ENCODE measurements at places on chromosomes 6 and 20.

DNA sequence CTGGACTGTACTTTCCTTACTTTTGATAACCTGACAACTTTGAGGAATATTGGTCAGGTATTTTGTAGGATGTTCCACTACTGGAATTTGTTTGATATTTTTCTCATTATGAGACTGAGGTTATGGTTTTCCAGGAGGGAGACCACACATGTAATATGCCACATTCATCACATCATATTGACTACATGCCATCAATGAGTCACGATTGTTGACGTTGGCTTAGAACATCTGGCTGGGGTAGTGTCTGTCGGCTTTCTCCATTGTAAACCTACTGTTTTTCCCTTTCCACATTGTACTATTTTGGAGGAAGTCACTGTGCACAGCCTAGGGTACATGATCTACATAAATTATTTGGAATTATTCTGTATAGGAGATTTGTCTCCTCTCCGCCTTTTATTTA lies 1.4 kb upstream of the STX11 start:
- DNase-seq = no peak

DNA sequence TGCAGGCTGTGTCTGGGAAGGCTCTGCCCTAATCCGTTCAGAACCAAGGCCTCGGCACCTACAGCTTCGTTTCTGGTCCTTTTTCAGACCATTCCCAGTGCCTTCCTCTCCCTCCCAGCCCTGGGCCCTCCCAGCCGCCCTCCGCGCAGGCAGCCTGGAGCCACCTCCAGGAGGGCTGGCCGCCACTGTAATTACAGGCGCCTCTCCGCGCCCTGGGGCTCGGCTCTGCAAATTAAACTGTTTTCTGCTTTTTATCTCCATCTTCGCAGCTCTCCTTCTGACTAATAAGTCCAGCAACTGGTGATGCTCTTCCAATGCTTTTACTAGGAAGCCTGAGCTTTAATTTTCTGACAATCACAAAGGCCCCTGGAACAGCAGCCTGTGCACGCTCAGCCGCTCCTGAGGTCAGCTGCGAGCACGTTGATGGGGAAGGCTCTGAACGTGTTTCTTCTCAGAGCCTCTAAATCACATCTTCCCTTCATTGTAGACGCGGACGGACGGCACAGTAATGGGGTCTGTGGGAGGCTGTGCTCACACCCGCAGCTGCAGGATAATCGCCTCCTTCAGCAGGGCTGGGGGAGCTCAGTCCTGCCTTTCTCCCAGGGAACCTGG lies 194.6 kb downstream of the DLL1 start:
- DNase-seq = no peak

- DNase-seq = no peak
Measured at GRCh38 chr6:145155873-145156782, 579.2 kb downstream of the EPM2A start.

DNA sequence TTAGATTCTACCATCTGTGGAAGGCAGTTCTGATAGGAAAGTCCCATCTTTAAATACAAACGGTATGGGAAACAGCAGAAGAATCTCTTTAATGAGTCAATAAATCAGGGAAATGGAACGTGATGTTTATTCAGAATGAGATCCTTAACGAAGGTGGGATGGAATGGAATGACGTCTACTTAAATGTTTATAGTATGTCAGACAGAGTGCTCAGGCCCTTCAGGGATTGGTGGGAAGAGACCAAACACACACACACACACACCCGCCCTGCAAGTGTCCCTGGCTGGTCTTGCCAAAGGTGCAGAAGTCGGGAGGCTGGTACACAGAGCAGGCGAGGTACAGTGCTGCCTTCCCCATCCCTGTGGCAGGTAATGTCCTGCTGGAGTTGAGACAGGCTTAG lies 164.0 kb downstream of the FARS2 start:
- DNase-seq = no peak

DNA sequence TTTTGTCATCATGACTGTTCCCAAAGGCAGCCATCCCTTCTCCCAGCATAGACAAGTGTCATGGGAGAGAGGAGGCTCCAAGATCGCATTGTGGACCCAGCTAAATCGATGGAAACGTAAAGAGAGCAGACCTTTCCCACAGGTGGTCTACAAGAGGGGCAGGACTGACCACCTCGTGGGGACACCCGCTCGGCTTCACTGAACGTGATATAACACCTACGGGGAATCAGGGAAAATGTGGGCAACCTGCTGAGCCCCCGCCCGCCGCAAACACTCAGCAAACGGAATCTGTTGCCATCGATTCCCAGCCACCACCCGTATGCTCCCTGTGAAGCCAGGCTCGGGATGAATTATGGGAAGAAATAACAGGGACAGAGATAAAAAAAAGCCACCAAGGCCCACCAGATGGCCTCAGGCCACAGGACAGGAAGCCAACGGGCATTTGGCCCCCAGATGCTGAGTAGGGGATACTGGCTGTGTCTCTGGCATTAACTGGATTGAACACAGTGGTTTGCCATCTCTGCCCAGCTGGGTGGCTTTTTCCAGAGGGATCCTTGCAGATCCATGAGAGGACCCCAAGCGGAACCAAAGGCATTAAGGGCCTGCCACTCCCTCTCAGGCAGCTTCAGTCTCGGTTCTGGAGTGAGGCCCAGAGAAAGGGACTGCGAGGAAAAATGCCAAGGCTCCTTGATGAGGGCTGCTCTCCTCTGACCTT lies 44.4 kb downstream of the BMP7 start:
- no peak for DNase-seq

- no peak for DNase-seq
Measured at GRCh38 chr6:2857580-2858337, 16.1 kb upstream of the SERPINB1 start.

- no peak for DNase-seq
Measured at GRCh38 chr6:82874867-82875266, 190.8 kb downstream of the UBE3D start.

- no peak for DNase-seq
Measured at GRCh38 chr20:952196-952795, 36.2 kb upstream of the ANGPT4 start.

DNA sequence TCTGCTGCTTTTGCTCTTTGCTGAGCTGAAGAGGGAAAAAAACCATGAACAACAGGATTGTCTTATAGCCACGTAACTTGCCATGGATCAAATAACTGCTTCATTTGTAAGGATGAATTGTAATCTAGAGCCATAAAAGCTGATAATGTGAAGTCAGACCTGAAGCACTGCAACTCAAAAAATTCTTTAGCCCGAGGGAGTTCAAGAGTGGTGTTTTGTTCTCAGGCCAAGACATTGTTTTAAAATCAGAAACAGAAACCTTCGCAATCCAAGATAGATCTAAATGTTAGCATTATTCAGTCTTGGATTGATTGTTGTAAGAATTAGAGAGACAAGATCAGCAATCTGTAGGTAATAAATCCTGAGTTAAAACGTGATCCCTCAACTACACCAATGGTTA lies at the start of gene TRAPPC3L:
Gene TRAPPC3L, minus strand, starts transcription at position 34 of the 400 bp plus-strand sequence. CDS start 170 bp downstream, outside the sequence.
- no peak for DNase-seq

- no peak for DNase-seq
Measured at GRCh38 chr20:11970243-11970836, 52.6 kb downstream of the BTBD3 start.

DNA sequence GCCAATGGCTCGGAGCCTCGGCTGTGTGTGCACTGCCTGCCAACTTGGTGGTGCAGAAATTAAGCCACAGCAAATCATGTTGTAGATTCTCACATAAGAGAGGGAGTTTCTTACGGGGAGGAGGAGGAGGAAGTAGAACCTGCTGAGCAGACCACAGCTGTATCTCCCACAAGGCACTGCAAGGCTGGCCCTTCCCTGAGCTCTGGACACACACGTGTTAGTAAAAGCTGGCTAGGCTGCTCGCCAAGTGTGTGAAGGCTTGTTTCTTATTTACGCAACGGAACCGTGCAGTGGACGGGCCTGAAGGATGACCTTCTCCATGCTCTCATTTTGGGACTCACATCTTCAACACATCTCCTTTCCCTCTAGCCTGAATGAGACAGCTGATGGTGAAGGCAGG lies 15.7 kb upstream of the QKI start:
- DNase-seq = no peak

GRCh38 chr6:50143011-50143719 lies 93.4 kb upstream of the DEFB112 start:
- DNase-seq = no peak

DNA sequence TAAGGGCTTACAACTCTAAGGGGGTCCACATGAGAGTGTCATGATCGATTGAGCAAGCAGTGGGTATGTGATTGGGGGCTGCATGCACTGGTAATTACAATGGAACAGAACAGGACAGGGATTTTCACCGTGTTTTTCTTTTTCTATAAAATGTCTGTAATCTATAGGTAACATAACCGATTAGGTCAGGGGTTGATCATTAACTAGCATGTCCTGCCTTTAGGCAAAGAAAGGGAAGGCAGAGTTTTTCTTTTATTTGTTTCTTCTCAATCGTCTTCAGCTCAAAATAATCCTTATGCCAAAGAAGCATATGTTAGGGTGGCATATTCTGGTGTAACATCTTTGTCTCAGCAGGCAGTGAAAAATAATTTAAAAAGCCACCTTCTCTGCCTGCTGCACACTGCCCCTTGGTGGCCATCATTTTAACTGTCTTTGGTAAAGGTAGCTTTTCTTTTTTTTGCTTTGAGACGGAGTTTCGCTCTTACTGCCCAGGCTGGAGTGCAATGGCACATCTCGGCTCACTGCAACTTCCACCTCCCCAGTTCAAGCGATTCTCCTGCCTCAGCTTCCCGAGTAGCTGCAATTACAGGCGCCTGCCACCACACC lies 9.7 kb upstream of the CEP43 start:
- DNase-seq = no peak

GRCh38 chr6:32852018-32852843 lies 1.3 kb downstream of the TAP1 start:
- DNase-seq = no peak

DNA sequence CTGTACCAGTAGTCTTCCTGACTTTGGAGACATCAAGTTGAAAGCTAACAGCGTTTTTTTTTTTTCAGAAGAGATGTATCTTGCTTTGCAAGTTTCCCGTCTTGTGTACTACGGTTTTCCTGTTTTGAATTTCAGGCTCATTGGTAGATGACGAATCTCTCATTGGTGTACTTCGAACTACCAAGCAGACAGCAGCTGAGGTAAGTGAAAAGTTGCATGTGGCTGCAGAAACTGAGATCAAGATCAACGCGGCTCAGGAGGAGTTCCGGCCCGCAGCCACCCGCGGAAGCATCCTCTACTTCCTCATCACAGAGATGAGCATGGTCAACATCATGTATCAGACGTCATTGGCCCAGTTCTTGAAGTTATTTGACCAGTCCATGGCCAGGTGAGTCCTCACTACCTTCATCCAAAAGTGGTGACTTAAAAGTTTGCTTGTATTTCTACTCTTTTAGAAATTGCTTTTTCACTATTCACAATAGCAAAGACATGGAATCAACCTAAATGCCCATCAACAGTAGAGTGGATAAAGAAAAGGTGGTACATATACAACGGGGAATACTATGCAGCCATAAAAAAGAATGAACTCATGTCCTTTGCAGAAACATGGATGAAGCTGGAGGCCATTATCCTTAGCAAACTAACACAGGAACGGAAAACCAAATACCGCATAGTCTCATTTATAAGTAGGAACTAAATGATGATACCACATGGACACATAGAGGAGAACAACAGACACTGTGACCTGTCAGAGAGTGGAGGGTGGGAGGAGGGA lies 110.6 kb upstream of the GLP1R start:
- DNase-seq = no peak

- DNase-seq = no peak
Measured at GRCh38 chr6:118511930-118512715, 36.0 kb upstream of the PLN start.

GRCh38 chr6:27811451-27811772 lies 100.8 kb downstream of the OR2B2 start:
- DNase-seq = no peak

DNA sequence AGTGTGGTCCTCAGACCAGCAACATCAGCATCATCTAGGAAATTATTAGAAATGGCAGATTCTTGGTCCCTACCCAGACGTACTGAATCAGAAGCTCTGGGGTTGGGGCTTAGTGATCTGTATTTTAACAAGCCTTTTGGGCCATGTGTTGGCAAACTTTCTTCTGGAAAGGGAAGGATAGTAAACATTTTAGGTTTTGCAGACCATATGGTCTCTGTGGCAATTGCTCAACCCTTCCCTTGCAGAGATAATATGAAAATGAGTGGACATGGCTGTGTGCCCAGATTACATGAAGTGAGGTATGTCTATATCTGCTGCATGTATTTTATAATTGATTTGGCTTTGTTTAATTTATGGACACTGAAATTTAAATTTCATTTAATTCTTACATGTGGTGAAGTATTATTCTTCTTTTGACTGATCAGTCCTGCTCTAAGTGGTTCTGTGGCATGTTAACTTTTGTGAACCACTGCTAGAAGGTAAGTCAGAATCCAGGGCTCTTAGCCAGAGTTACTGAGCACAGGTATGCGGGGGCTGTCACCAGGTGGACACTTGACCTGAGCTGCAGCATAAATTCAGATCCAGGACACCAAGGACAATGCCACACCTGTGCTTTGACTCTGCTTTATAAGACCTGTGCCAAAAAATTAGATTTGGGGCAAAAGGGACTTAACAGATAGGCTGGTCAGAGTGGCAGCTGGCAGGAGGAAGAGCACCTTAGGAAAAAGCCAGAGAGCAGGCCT lies 43.2 kb downstream of the LY86 start:
- no peak for DNase-seq

DNA sequence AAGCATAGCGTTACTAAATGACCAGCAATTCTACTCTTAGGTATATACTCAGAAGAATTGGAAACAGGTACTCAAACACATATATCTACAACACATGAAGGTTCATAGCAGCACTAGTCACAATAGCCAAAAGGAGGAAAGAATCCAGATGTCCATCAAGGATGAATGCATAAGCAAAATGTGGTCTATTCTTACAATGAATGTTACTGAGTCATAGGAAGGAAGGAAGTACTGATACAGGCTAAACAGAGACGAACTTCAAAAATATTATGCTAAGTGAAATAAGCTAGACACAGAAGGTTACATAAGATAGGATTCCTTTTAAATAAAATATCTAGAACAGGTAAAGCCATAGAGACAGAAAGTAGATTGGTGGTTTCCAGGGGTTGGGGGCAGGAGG lies 93.5 kb downstream of the MAP3K7 start:
- no peak for DNase-seq

GRCh38 chr6:56250266-56250665 lies 2.9 kb upstream of the COL21A1 start:
- no peak for DNase-seq

- DNase-seq = no peak
Measured at GRCh38 chr6:14406614-14407331, 289.2 kb downstream of the CD83 start.

DNA sequence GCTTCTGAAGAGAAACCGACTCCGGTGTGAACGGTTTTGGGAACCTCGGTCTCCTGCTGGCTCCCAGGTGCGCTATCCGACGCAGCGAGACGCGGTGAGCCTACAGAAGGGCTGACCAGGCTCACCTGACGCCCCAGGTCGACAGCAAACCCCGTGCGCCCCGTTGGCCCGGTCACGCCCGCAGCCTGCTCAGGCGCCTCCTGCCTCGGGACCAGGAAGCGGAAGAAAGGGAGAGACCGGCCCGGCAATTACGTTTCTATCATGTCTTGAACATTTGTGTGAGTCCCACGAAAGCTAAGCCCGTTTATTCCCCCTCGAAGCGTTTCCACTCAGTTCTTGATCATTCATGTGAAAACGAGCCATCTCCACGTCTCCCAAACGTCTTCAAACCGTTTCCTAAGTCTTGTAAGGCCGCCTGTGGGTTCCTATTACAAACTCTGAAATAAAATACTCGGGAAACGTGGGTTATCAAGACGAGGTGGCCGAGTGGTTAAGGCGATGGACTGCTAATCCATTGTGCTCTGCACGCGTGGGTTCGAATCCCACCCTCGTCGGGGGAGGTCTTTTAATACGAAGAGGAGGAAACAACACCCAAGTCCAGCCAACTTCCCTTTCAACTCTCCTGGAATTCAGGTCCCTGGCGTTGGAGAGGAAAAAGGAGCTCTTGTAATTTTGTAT lies 150.5 kb upstream of the PRSS16 start:
- DNase-seq = no peak

Measured in NCI-H2081 treated with DMSO at 0.1 percent for 48 hours (cell line).